ENCODE measurements at places on chromosomes 12 and 14. TPM values are rescaled to one million over a fixed set of nuclear protein-coding genes. Genes with fewer than 3 reads are reported as not detected.

AICDA gene
- not detected for total RNA-seq

HAL gene
- 0.37 TPM for total RNA-seq

KRT78 gene
- not detected for total RNA-seq

GARIN6 gene
- not detected for total RNA-seq

TSHR gene
- 0.47 TPM for total RNA-seq

SLC7A7 gene
- total RNA-seq: 0.61 TPM

DPY19L2 gene
- total RNA-seq: 0.22 TPM

ARF6 gene
- 164 TPM for total RNA-seq

PIWIL1 gene
- total RNA-seq: not detected

DENND5B gene
- total RNA-seq: 0.93 TPM

FAM222A gene
- total RNA-seq: 2.4 TPM

KCNJ8 gene
- total RNA-seq: not detected

PPP1R1A gene
- not detected for total RNA-seq

TMEM117 gene
- 2.2 TPM for total RNA-seq

JKAMP gene
- total RNA-seq: 28.8 TPM

FOXM1 gene
- 72.6 TPM for total RNA-seq

KLRC4 gene
- total RNA-seq: not detected

MUCL1 gene
- not detected for total RNA-seq

SYT1 gene
- not detected for total RNA-seq

SIX6 gene
- not detected for total RNA-seq

CLEC9A gene
- total RNA-seq: not detected

TAS2R14 gene
- 2.9 TPM for total RNA-seq

PTPRR gene
- not detected for total RNA-seq

CD27 gene
- 82.1 TPM for total RNA-seq

KRT85 gene
- total RNA-seq: not detected

POTEG gene
- total RNA-seq: not detected

RD3L gene
- total RNA-seq: not detected

EML5 gene
- 1.7 TPM for total RNA-seq

IL26 gene
- total RNA-seq: 8.1 TPM

RASAL1 gene
- total RNA-seq: 0.34 TPM

All from activated T-helper 1 cell treated with anti-CD3 and anti-CD28 coated beads, Interleukin-12 subunit alpha, Interleukin-12 subunit beta, Interleukin-2, Interleukin-4 antibody, amounts not matched to agents 30 ng/mL and 10 ng/mL and 1 ng/mL, durations not matched to agents 14 hours and 24 hours and 36 hours (primary cell).